HAP-1 (cell line): ENCODE measurements at places on chromosomes 6 and 20.

DNA sequence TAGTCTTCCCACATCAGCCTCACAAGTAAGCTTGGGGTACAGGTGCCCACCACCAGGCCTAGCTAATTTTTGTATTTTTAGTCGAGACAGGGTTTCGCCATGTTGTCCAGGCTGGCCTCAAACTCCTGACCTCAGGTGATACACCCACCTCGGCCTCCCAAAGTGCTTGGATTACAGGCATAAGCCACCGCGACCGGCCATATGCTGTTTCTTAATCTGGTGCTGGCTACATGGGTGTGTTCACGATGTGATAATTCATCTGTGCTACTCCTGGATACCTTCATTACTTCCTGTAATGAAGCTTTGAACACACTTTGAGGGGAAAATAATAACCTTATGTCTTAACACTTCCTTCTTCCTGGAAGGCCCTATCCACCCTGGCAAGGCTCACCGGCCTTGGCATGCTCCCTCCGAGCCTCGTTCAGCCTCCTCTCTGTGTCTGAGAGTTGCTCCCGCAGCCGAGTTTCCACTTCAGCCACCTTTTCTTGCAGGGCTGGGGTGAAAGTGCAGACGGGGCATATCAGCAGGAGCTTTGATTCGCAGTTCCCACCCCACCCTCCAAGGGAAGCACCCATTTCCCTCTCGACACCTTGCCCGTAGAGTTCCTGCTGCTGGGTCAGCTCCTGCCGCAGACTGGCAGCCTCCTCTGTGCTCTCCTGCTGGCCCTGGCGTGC is 5.6 kb upstream of the PSORS1C2 start:
- no peak for DNase-seq

- no peak for DNase-seq
Measured at GRCh38 chr6:114886670-114887436, 544.0 kb upstream of the HS3ST5 start.

DNA sequence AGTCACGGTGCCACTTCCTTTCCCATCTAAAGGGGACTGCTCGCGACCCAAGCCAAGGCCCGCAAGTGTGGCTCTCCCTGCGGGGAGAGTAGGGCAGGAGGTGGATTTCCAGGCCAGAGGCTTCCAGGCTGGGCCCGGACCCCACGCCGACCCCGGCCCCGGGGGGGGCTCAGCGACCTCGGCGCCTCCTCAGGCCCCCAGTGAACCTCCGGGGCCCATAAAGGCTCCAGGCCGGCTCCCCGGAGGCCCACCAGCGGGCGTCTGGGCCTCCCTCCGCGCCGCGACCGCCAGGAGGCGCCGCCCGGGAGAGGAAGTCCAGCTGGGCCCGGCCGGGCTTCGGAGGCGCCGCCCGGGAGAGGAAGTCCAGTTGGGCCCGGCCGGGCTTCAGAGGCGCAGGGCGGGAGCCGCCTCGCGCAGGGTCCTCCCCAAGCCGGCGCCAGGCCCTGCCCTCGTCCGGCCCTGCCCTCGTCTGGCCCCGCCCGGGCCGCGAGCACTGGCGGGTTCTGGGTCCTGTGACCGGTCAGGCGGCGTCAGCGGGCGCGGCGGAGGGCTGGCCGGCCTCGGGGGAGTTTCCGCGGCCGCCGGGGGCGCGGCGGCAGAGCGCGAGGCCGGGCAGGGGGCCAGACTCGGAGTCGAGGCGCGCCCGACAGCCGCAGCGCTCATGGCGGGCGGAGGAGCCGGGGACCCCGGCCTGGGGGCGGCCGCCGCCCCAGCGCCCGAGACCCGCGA is at the start of gene RAB32:
TSS of gene RAB32 (plus strand) at position 623 of the 729 bp plus-strand sequence. CDS start at position 662, 39 bp downstream.
- DNase-seq: peak; percentile 28

DNA sequence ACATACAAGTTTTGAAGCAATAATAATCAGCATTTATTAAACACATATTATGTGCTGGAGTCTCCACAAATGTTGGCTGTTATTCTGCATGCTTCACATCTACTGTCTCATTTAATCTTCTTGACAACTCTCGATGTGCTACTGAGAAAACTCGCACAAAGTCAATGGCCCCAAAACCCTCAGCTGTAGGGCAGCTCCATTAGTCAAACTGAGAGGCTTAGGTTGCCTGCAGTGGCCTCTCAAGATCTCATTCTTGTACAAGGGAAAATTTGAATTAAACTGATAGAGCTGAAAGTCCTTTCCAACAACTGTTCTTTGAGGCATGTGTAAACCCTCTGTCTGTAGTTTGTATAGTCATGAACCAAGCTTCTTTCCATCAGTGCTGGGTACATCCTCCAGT is 49.8 kb downstream of the MBOAT1 start:
- DNase-seq: no peak

DNA sequence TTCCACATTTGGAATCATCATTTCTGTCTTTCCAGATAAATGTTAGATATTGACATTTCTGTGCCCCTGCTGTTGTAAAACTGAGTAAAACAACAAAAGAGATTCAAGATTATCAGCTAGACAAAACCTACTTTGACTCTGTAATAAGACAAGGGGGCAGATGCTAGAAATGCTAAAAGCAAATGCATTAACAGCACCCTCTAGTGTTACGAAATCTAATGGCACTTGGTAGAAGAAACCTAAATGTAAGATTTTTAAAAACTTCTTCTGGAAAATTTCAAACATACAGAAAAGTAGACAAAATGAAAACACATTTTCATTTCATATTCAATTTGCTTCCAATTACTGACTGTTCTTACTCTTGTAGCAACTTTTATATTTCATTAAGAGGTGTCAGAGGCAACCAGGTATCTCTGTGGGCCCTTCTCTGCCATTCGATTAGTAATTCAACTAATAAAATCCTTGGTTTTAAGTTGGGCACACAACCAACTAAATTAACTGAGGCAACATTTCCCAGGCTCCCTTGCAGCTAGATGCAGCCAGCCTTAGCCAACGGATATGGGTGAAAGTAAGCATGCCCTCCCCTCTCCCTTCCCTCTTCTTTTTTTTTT is 45.0 kb downstream of the SLC23A2 start:
- peak; percentile 51 for DNase-seq

DNA sequence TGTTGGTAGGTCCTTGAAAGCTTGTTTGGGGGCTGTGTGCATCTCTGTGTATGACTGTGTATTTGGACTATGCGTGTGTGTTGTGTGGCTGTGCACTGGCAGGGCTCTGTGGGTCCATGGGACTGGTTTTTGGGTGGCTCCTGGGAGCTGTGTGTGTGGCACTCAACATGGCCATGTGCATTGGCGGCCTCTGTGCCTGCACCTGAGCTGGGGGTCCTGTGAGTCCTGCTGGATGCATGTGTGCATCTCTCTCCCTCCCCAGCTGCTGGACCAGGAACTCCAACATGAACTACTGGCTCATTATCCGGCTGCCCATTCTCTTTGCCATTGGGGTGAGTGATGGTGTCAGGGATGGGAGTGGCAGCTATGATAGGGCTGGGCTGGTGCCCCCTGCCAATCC is 30.1 kb downstream of the GLP1R start:
- no peak for DNase-seq

- DNase-seq: peak; percentile 74
Measured at GRCh38 chr20:56554869-56555268, 21.8 kb downstream of the FAM209B start.

DNA sequence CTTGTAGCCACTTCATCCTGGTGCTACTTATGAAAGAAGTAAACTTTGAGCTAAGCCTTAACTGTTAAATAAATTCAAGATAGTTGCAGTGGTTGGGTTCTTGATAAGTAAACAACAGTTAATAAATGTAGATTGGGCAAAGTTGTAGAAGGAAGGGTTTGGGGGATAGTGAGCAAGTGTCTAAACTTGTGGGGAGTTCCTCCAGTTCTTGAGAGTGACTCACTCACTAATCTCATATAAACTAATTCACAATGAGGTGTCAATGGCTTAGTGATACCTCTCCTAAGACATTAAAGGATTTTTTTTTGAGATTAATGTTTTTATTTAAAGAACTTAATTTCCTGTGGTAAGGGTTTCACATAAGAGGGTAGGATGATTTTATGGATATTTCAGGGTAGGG is 507.4 kb downstream of the BMP2 start:
- no peak for DNase-seq

- no peak for DNase-seq
Measured at GRCh38 chr6:30939473-30939872, 1.3 kb upstream of the MUCL3 start.

DNA sequence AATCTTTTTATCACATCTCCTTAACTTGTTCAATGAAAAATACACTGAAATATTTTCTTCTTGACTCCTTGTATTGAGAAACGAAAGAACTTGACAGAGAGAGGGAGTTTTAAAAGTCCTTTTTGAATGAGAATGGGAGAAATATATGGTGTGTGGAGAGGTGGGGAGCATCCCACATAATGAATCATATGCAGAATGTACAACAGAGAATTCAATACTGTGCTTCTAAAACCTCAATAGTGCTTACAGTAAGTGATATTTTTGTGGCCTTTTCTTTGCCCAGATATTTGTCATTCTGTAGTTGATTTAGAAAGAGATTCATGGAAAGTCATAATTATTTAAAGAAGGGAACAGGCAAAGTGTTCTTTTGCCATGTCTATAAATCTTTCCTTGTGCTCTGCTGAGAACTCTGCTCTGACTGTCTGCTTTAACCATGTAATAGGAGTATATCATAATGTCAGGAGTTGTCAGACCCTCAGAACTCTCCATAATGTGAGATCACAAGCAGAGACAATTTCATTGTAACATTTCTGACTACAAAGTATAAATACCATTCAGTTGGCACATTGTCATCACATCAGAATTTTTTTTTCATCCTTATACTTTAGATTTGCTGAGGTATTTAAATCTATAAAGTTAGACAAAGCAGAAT is 32.8 kb upstream of the HS3ST5 start:
- DNase-seq: no peak

DNA sequence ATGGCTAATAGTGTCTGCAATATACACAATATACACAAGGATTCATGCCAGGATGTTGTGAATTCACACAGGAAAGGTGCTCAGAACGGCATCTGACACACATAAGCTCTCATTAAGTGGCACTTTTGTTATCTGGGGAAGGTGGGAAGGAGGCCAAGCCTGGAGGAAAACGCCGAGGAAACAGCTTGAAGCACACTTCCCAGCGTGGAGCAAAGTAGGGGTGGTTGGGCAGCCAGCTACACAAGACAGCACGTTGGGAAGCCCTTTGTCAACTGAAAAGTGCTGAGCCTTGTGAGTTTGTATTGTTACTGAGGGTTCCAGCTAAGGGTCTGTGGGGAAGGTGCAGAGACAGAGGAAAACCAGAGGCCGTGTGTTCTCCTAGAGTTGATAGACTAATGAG is 181.0 kb downstream of the ZMYND8 start:
- no peak for DNase-seq

GRCh38 chr6:118902726-118903125 is 8.8 kb downstream of the ASF1A start:
- DNase-seq: no peak

DNA sequence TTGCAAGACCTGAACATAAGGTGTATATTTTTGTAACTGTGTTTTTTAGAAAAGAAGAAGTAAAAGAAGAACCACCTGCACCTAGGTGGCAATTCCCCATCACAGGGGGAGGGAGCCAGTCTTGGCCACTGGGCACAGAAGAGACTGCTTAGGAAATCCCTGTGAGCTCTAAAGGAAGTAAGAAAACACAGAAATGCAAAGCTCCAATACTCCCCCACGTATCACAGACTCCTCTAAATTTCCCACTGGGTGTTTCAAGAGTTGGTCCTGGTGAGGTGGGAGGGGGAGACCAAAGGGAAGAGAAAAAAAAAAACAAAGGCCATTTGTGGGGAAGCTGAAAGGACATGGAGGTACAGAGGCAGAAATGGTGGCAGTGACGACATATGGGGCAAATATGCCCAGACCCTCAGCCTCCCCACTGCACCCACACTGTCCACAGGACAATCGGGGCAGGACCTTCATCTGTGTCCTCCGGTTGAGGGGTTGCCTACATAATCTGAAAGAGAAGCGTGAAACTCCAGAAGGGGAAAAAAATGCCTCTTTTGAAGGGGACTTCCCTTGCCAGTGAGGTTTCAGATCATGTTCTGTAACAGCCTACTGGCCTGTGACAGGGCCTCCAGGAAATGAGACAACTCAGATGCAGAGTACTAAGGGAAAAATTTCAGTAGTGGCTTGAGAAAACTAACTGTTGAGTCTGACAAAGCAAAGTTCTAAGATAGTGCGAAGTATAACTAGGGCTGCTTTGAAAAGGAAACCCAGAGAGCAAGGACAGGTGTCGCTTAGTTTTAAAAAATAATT is 226.2 kb upstream of the MARCKS start:
- DNase-seq: no peak

- DNase-seq: peak; percentile 49
Measured at GRCh38 chr6:53530346-53530745, 14.6 kb downstream of the GCLC start.

- no peak for DNase-seq
Measured at GRCh38 chr6:118881440-118882313, 12.3 kb upstream of the ASF1A start.

DNA sequence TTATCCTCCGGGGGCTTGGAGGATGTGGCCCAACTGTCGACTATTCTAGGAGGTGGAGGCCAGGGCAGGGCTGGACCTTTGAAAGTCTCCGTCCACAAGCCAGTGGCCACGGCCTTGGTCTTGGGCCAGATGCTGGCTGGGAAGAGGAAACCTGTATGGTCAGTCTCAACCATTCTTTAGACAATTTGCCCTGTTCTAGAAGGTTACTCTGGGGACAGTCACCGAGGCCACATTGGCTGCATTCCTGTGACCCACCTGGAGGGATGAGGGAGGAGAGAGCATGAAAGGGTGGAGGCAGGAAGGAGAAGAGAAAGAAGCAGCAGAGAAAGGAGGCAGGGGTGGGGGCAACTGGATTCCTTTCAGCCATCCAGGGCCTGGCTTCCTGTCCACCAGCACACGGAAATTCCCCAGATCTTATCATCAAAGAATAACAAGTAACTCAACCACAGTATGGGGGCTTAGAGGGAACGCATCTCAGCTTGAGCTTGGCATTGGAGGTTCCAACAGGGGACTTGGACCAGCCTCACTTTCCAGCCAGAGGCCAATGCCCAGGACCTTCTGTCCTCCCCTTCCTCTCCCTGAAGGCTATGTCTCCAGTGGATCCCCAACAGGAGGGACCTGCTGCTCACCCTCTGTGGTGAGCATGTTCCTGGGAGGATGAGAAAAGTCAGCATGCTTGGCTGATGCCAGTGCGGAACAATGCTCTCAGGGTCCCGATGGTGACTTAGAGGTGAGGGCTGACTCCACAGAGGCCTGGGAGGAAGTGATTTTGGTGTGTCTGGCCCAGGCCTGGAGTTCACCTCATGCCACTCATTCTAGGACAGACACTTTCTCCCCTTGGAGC is 30.4 kb downstream of the TGM2 start:
- DNase-seq: no peak

GRCh38 chr6:36594816-36595643 is 868 bp downstream of the SRSF3 start:
- DNase-seq: peak; percentile 59

DNA sequence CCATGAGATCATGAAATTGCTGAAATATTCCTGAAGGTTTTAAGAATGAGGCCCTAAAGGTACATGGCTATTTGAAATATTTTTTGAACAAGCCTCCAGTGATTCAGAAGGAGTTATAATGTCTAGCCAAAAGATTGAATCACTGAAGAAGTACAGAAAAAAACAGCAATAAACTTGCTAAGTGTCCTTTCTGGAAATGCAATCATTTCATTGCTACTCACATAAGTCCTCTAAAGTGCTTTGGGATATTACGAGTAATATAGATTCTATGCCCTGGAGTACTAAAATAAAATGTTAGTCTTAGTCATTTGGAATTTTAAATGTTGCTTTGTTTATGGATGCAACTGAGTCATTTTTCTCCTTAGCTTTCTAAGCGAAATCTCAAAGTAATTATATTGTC is 32.7 kb downstream of the CENPW start:
- no peak for DNase-seq

- no peak for DNase-seq
Measured at GRCh38 chr6:43267619-43268354, 24.5 kb downstream of the TTBK1 start.
